ENCODE measurements at places on chromosomes 2 and 18.

DNA sequence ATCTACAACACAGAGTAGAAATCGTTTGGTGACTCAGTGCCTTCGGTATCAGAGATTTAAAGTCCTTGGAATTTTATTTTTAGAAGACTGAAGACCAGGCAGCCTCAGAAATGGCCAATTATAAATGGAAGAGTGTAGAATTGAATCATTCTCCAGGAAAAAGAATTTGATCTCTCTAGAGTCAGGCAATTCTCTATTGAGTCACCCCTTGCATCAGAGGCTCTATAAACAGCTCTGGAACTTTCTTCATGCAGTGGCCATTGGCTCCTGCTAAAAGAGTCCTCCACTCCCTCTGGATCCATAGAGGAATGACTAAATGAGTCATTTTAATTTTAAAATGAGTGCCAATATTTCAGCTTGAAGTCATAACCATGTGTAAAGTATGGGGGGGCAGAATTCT is 816.2 kb downstream of the TDRD15 start:
- no peak for DNase-seq

DNA sequence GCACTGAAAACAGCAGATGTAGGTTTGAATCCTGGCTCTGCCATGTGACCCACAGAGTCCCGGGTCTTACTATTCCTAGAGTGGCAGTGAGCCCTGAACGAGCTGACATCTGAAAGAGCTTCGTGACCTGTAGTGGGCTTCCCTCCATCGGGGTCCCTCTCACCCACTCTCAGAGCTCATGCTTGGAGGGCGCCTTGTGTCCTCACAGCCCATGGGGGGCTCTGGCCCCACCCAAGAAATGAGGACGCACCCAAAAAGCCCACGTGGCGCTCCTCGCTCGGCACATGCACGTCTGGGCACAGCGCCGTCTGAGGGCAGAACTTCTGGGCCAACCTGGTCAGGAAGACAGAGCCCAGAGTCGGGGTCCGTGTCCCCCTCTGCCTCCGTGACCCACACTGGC is 23.7 kb downstream of the LBH start:
- no peak for DNase-seq

- DNase-seq, result no peak
Observed at GRCh38 chr2:142734231-142734630, 143.2 kb upstream of the KYNU start.

GRCh38 chr2:234135750-234136221 is 85.3 kb downstream of the SPP2 start:
- peak; percentile 35 for DNase-seq

- no peak for DNase-seq
Observed at GRCh38 chr2:217120429-217120828, 260.6 kb upstream of the TNP1 start.

- DNase-seq, result no peak
Observed at GRCh38 chr18:49949951-49950395, 136.6 kb upstream of the ACAA2 start.

GRCh38 chr2:164910101-164910899 is 45.0 kb downstream of the SLC38A11 start:
- no peak for DNase-seq

GRCh38 chr2:213252206-213252605 is 32.1 kb upstream of the SPAG16 start:
- DNase-seq, result no peak

- DNase-seq, result no peak
Observed at GRCh38 chr2:33034784-33035183, 88.0 kb downstream of the LTBP1 start.

DNA sequence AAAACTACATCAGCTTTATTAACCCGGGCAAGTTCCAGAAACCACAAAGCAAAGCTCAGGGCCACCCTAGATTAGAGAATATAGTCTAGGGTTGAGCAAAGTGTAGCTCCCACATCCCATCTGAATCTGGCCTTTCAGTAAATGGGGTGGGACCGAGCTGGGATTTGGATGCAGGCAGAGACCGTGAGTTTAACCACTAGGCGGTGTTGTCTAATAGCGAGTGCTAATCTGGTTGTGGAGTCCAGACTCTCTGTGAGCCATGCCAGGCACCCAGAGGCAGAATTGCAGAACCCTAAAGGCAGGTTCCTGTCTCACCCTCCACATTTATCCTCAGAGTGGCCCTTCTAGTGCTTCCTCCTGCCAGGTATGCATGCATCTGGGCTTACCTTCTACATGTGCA is 435.9 kb downstream of the TSN start:
- no peak for DNase-seq

DNA sequence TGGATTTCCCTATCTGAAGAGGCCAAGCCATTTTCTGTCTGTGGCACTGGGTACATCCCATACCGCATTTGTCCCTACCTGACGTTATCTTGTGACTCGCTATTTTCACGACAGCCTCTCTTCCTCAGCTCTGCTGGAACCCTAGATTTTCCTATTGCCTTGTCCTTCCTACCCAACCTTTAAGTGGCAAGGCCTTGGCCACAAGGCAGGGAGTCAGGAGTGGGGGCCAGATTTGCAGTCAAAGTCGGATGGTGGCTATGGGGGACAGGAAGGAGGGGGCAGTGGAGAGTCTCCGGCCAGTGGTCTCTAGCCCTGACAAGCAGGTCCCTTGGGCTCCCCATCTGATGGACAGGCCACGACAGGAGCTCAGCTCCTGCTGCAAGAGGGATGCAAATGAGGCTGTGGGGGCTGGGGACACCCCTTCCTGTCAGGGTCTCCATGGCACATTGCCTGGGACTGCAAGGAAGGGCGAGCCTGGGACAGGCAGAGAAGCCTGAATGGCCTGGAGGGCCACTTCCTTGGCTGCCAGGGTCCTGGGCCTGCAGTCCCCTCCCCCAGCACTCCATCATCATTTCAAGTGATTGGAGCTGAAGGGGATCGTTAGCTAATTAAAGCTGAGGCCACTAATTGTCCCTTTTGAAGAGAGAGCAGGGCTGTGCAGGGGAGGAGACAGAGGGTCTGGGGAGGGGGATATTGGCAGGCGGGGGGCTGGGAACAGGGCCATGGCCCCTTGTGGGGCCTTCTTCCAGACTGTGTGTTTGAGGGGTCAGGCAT is 6.3 kb upstream of the ECEL1 start:
- no peak for DNase-seq

GRCh38 chr2:115807276-115807675 is 1364.8 kb downstream of the DPP10 start:
- DNase-seq, result no peak

- no peak for DNase-seq
Observed at GRCh38 chr18:22932885-22933205, 283 bp upstream of the RBBP8 start.

DNA sequence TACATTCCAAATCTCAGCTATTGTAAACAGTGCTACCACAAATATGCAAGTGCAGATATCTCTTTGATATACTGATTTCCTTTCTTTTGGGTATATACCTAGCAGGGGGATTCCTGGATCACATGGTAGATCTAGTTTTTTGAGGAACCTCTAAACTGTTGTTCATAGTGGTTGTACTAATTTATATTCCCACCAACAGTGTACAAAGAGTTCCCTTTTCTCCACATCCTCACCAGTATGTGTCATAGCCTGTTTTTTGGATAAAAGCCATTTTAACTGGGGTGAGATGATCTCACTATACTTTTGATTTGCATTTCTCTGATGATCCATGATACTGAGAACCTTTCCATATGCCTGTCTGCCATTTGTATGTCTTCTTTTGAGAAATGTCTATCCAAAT is 6.3 kb upstream of the CCNT2 start:
- DNase-seq, result no peak

- no peak for DNase-seq
Observed at GRCh38 chr2:104840156-104840555, 13.8 kb upstream of the POU3F3 start.
